ENCODE measurements at places on chromosomes 11 and 22.

DNA sequence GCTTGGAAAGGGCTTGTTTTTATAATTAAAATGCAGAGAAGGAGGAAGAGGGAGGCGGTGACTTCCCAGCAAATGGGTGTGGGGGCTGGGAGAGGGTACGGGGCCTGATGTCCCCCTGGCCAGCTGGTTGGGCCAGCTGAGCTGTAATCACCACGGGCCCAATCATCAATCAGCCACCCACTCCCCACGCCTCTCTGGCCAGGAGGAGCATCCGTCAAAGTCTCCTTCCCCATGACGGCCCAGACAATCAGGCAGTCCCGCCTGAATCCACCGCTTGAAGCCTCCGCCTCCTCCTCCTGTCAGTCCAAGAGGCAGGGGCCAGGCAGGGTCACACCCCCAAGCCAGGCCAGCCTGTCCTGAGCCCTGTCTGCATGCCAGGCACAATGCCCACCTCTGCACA is 13.3 kb upstream of the CABP7 start:
- DNase-seq = no peak

DNA sequence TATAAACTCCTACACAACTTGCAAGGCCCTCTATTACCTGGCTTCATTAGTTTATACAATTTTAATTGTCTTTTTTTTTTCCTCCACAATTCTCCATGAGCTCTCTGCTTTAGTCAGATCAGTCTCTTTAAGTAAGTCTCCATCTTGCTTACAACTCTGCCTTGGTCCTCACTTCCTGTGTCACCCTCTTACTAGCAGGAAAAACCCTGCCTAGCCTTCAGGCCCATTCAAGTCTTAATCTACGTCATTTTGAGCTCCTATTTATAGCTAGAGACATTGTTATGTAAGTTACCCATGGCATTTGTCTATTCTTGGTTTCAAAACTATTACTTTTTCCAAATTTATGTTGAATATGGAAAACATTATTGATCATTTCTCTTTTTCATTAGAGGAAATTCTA is 177.4 kb downstream of the SBF2 start:
- DNase-seq = no peak

GRCh38 chr22:35134637-35135036 is 68.7 kb downstream of the ISX start:
- no peak for DNase-seq

DNA sequence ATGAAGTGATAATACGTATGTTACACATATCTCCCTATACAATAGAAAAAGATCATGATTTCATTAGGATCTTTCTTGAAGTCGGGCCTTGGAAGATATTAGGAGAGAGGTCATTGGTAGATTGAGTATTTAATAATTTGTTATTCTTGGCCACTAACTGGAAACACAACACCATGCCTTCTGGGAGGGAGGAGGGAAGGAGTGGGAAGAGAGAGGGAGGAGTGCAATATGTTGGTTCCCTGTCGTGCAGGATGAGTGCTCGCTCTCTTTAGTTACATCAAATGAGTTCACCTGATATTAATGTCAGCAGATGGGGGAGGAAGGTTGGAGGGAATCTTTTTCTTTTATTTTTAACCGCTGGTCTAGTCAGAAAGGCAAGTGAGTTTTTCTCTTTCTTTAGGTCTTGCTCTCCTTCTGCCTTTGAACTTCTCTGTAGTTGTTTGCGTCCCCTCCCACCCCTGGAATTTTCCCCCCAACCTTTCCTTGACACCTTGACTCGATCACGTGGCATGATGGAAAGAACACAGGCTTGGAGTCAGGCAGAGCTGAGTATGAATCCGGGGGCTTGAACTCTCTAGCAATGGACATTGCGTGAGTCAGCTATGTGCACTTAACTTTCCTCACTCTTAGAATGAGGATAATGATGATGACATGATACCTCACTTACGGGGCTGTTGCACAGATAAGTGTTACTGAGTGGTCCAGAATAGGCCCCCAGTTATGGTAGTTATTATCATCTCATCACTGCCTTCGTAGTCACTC is 6.2 kb downstream of the ADAMTS15 start:
- DNase-seq = no peak

- DNase-seq = no peak
Measured at GRCh38 chr11:13446444-13446843, 16.6 kb downstream of the BTBD10 start.

- DNase-seq = peak; percentile 28
Measured at GRCh38 chr22:35883031-35883620, 145.5 kb downstream of the RBFOX2 start.

- no peak for DNase-seq
Measured at GRCh38 chr22:38135133-38135706, 24.7 kb upstream of the BAIAP2L2 start.

DNA sequence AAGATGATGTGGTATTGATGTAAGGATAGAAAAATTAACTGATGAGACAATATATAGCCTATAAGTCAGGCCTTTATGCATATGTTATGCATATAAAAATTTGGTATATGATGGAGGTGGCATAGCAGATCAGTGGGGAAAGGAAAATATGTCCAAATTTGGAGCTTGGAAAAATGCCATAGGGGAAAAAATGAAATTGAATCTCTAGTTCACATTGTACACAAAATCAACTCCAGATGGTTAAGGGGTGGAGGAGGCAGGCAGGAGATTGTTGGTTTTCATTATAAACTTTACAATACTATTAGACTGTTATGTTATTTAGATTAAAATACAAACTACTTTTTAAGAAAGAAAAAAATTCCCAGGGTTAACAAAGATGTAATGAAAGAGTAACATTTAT is 15.1 kb upstream of the CD3E start:
- DNase-seq = no peak

GRCh38 chr11:92130421-92130831 is 94.2 kb upstream of the FAT3 start:
- DNase-seq = no peak

DNA sequence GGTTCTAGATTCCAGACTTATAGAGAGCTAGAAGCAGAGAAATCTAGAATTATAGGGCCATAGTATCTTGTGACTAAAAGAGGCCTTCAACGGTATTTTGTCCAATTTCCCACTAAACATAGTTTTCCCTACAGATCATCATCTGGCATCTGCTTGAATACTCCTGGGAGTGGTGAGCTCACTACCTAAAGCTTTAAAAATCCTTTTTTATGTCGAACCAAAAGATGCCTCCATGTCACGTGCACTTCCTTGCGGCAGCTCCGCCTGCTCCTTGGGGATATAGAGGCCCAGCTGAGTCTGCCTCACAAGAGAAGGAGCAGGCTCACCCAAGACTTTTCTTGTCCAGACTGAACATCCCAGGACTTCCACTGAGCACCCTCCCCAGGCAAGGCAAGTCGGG is 4.3 kb upstream of the MB start:
- DNase-seq = no peak

GRCh38 chr11:44578279-44578678 is 12.8 kb downstream of the CD82 start:
- DNase-seq = no peak

- DNase-seq = no peak
Measured at GRCh38 chr11:73130181-73130580, 11.9 kb downstream of the FCHSD2 start.

DNA sequence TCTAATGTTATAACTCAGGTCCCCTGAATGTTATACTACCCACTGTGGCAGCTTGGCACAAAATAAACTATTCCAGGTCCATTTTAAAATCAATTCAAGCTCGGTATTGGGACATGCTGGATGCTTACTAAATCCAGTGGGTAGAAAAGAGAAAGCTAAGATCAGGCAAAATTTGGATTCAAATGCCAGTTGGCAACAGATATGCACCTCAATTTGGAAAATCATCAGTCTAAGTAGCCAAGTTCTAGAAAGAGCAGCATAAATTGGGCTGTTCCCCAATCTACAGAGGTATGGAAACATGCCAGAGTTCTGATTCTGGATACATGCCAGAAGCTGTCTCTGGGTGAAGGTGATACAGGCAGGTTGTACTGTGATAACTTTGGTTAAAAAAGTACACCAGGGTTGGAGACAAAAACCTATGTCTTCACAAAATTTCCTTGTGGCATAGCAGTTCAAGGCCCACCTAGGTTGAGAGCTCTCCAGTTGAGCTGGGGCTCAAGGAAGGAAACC is 427.8 kb downstream of the LRRC4C start:
- no peak for DNase-seq

DNA sequence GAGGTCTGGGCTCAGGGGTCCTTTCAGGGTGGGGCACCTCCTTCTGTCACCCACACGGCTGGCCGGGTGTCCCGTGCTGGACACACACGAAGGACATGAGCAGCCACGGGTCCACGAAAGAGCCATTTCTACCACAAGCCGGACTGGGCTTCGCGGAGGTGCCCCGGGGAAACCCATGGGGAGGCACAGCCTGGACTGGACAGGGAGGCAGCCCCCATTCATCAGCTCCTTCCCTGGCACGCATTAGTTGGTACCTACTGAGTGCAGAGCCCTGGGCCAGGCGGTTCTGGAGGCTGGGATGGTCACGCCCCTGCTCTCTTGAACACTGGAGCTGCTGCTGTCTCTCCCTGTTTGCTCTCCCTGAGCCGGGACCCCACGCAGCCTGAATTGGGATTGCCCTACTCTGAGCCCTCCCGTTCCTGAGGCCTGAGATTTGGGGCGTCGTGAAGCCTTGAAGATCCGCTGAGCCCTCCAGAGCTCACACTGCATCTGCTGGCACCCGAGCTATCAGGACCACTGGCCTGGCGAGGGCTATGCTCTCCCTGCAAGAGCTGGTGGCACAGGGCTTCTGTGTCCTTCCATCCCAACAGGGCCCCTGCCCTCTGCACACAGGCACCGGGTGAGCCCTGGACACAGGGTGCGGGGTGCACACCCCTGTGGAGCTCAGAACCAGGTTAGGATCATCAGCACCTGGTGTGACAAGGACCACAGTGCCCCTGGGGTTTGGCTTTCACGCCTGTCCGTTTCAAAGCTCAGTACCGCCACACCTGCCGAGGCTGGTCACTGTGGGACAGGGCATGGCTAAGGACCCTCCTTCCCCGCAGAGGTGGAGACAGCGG is 84.6 kb downstream of the MYEOV start:
- DNase-seq = no peak

- no peak for DNase-seq
Measured at GRCh38 chr11:20963596-20963995, 294.2 kb downstream of the NELL1 start.

- DNase-seq = peak; percentile 73
Measured at GRCh38 chr11:123544631-123545375, 109.6 kb downstream of the SCN3B start.

GRCh38 chr22:46297151-46297812 is 612 bp downstream of the GTSE1 start:
- DNase-seq = no peak

- DNase-seq = peak; percentile 19
Measured at GRCh38 chr11:128886406-128887124, 4.6 kb upstream of the KCNJ5 start.

- no peak for DNase-seq
Measured at GRCh38 chr11:15641271-15642045, 526.7 kb downstream of the INSC start.

GRCh38 chr11:119365071-119365591 is 16.4 kb downstream of the USP2 start:
- DNase-seq = no peak

DNA sequence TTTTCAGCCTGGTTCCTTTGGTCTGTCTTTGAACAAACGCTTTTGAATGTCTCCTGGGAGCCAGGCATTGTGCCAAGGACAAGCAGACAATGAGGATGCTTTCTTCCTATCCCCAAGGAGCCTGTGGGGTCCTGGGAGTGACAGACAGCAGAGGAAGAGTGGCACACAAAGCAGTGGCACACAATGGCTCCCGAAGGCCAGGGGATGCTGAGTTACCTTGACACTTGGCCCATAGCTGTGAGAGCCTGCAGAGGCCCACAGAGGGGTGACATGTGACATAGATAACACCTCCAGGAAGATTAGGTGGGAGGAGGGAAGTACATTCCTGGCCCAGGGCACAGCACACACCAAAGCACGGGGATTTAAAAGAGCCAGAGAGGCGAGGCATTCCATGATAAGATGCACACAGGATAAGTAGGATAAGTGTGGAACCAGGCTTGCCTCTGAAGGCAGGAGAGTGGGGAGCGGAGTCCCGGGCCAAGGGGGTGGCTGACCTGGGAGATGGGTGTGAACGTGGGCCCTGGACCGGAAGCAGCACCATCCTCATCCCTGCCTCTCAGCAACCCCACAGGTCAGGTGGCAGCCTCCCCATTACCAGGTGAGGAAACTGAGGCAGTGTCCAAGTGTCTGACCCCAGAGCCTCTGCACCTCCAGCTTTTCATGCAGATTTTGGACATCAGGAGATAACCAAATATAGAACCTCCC is 6.3 kb downstream of the UPB1 start:
- DNase-seq = no peak

- no peak for DNase-seq
Measured at GRCh38 chr11:124101737-124102136, 13.5 kb upstream of the VWA5A start.

DNA sequence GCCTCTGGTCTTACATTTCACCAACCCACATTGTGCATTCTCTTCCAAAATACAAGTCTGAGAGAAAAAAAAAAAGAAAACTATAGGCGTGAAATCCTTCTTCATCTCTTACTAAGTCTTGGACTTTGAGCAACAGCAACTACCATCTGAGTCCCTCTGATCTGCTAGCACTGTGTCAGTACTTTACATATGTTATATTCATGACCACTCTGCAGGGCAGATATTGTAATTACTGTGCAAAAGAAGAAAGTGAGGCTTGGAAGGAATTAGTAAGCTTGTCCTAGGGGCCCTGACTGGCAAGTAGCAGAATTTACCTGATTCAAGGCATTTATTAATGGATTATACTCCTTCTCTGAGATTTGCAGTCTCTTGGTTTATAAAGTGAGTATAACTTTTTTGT is 52.7 kb upstream of the EED start:
- no peak for DNase-seq

GRCh38 chr11:5123802-5124521 is 14.2 kb downstream of the OR52A5 start:
- peak; percentile 0 for DNase-seq

DNA sequence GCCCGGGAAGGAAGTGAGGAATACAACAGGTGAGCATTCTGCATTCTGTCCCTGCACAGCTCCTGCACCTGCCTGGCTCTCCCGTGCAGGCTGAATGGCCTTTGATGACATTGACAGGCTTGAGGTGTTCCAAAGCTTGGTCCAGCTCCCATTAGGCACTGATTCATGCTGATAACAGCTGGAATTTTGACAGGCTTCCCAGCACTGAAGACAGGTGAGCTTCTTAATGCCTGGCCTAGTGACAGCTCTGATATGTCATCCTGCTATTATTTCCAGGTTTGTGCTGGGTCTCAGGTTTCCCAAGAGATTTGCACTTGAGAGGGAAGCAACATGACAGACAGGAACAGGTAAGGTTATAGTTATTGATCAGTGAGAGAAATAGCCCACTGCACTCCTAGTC is 58.0 kb upstream of the MTNR1B start:
- peak; percentile 85 for DNase-seq

All from DMS153 (cell line).